Epithelial cell of alveolus of lung (primary cell): ENCODE measurements at places on chromosomes 3 and 15. TPM values are rescaled to one million over a fixed set of nuclear protein-coding genes. Genes with fewer than 3 reads are reported as not detected.

BFSP2 gene
- not detected in 2 replicates for total RNA-seq

VGLL3 gene
- total RNA-seq = 12.7 and 43.7 TPM in 2 replicates

MEX3B gene
- 8.9 and 12.2 TPM in 2 replicates for total RNA-seq

TRPM1 gene
- not detected in 2 replicates for total RNA-seq

ZNF385D gene
- total RNA-seq = 0.40 and 0.78 TPM in 2 replicates

PATL2 gene
- total RNA-seq = not detected in 2 replicates

NRROS gene
- 0.52 TPM in 1 of 2 replicates, not detected in the other for total RNA-seq

LRRIQ4 gene
- total RNA-seq = not detected in 2 replicates

POC1A gene
- 4.1 and 8.7 TPM in 2 replicates for total RNA-seq

ACP3 gene
- total RNA-seq = 2.6 and 3.9 TPM in 2 replicates

LPP gene
- total RNA-seq = 56.4 and 71.5 TPM in 2 replicates

XIRP1 gene
- not detected in 2 replicates for total RNA-seq

HRG gene
- total RNA-seq = not detected in 2 replicates

MUC20 gene
- 0.24 and 0.52 TPM in 2 replicates for total RNA-seq

SLC9C1 gene
- total RNA-seq = 0.26 TPM in 1 of 2 replicates, not detected in the other

HHLA2 gene
- 0.26 TPM in 1 of 2 replicates, not detected in the other for total RNA-seq

SLCO2A1 gene
- 2.3 and 4.0 TPM in 2 replicates for total RNA-seq

GALNT15 gene
- total RNA-seq = 1.2 and 16.8 TPM in 2 replicates

EFCC1 gene
- total RNA-seq = 0.65 and 10.5 TPM in 2 replicates

TCTA gene
- 30.3 and 34.0 TPM in 2 replicates for total RNA-seq

EPHA3 gene
- 0.40 and 0.78 TPM in 2 replicates for total RNA-seq

OTOL1 gene
- total RNA-seq = not detected in 2 replicates

TSPAN3 gene
- 150 and 311 TPM in 2 replicates for total RNA-seq

BOC gene
- 10.0 and 17.5 TPM in 2 replicates for total RNA-seq

SLC51B gene
- total RNA-seq = 0.65 and 8.3 TPM in 2 replicates

SERF2 gene
- 1,226 and 1,940 TPM in 2 replicates for total RNA-seq

GRAMD2A gene
- 0.52 TPM in 1 of 2 replicates, not detected in the other for total RNA-seq

LSG1 gene
- 15.6 and 23.1 TPM in 2 replicates for total RNA-seq

ITGA11 gene
- 2.0 and 16.5 TPM in 2 replicates for total RNA-seq

CLSTN2 gene
- under 0.01 and 0.24 TPM in 2 replicates for total RNA-seq

CNTN3 gene
- 0.78 and 3.4 TPM in 2 replicates for total RNA-seq

LMCD1 gene
- total RNA-seq = 24.7 and 274 TPM in 2 replicates
